Thyroid gland (tissue), 4 donors: ENCODE measurements at places on chromosomes 6 and 20. TPM values are rescaled to one million over a fixed set of nuclear protein-coding genes. Genes with fewer than 3 reads are reported as not detected.

DNA sequence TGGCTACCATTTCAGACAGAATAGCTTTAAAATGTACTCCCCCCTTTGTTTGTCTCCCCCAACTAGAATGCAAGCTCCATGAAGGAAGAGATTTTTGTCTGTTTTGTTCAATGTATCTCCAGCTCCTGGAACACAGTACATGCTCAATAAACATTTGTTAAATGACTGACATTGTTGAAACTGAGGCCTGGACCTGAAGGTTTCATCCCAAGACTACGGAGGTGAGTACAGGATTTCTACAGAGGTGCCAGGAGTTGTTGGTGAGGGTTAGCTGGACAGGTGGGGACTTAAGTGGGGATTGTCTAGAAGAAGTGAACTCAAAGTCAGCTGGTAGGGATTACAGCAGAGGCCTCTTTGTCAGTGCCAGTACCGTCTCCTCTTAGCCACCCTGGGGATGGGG, 19.4 kb downstream of the VEGFA start:
- no peaks in the 10 kb centered on the region for H3K27me3 ChIP-seq
- no peak overlapping the region for H3K4me3 ChIP-seq
- no peak overlapping the region for H3K27ac ChIP-seq

GRCh38 chr6:22926790-22927354, 357.5 kb downstream of the HDGFL1 start:
- no peaks in the 10 kb centered on the region for H3K36me3 ChIP-seq
- H3K27ac ChIP-seq: no peak overlapping the region
- no peaks in the 10 kb centered on the region for H3K4me1 ChIP-seq
- no peak for DNase-seq
- H3K4me3 ChIP-seq: no peak overlapping the region
- no peaks in the 10 kb centered on the region for H3K27me3 ChIP-seq

DNA sequence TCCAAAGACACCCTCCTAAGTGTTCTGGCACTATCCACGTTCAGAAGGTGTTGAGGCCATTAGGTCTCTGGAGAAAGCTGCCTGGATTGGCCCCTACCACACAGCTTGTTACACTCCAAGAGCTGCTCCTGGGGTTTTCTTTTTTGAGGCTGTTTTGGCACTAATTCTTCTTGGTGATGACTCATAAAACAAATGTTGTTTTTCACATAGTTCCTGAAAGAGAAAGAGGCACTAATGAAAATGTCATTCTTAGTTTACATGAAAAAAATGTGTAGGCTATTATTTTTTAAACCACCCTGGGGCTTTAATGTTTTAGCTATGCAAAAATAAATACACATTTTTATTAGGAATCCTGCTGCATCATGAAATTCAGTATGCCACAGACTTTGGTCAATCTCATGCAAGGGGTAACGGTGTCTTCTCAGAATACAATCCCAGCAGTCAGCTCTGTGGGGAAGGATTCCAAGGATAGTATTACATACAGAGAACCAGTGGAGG, 38.1 kb downstream of the TBPL1 start:
- no peaks in the 10 kb centered on the region for H3K36me3 ChIP-seq
- no peaks in the 10 kb centered on the region for H3K27me3 ChIP-seq
- no peak overlapping the region for H3K27ac ChIP-seq
- no peak overlapping the region for H3K4me3 ChIP-seq

- no peaks in the 10 kb centered on the region for H3K27me3 ChIP-seq
- no peak for DNase-seq
- no peak overlapping the region for H3K4me3 ChIP-seq
- H3K36me3 ChIP-seq: no peaks in the 10 kb centered on the region
Observed at GRCh38 chr6:161596807-161597520, 323.1 kb upstream of the AGPAT4 start.

- no peak overlapping the region for H3K4me3 ChIP-seq
- no peaks in the 10 kb centered on the region for H3K36me3 ChIP-seq
- H3K27me3 ChIP-seq: no peaks in the 10 kb centered on the region
- no peak for DNase-seq
- no peak overlapping the region for H3K27ac ChIP-seq
- H3K4me1 ChIP-seq: no peaks in the 10 kb centered on the region
Observed at GRCh38 chr20:51202304-51202703, 179.4 kb upstream of the KCNG1 start.

GRCh38 chr6:42532038-42532669, 31.7 kb upstream of the UBR2 start:
- no peaks in the 10 kb centered on the region for H3K27me3 ChIP-seq
- DNase-seq: peak; percentile 12
- H3K36me3 ChIP-seq: no peaks in the 10 kb centered on the region
- H3K27ac ChIP-seq: no peak overlapping the region
- no peaks in the 10 kb centered on the region for H3K4me1 ChIP-seq
- no peak overlapping the region for H3K4me3 ChIP-seq

DNA sequence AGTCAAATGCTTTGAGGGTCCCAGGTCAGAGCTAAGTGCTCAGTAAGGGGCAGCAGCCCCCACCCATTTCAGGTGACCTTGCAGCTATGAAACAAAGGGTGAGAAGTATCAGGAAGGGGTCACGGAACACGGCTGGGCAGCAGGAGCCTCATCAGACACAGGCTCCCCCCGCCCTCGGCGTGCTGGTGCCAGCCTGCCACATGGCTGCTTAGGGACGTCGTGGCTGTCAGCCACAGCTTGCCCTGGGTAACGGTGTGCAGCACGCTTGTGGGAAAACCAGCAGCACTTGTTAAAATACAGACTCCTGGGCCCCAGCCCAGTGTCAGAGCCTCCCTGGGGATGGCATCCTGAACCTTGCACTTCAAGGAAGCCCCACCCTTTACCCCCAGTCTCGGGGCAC, 39.3 kb downstream of the SSR1 start:
- no peak overlapping the region for H3K4me3 ChIP-seq
- H3K4me1 ChIP-seq: peaks cover 16% of the 10 kb centered on the region
- no peaks in the 10 kb centered on the region for H3K27me3 ChIP-seq
- no peak overlapping the region for H3K27ac ChIP-seq
- H3K36me3 ChIP-seq: no peaks in the 10 kb centered on the region

DNA sequence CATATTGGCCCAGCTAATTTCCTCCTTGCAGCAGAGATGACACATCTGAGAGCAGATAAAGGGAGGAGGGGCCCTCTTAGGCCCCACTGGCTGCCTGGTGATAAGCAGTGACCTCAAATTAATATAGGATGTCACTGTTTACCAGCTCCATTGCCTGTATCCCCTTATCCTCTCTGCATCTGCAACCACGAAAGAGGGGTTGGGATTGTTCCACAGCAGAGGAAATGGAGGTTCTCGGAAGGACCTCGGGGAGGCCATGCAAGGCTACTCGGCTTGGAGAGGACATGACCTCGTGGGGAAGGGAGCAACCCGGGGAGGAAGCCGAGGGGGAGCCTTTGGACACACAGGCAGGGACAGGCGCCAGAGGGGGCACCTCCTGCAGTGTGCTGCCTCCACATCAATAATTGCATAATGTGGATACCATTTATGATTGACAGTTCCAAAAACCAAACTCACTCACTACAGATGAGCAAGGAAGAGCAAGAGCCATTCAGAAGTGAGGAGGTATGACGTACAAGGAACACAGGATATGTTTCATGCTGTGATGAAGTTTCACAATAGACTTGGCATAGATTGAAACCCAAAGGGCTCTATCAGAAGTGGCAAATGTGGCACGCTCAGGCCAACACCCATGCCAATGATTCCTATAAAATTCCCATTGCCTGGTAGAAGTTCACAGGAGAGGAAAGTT, 177.2 kb upstream of the RNF24 start:
- no peaks in the 10 kb centered on the region for H3K36me3 ChIP-seq
- no peak for DNase-seq
- H3K27ac ChIP-seq: no peak overlapping the region
- no peaks in the 10 kb centered on the region for H3K27me3 ChIP-seq

GRCh38 chr20:14720251-14720650, 382.8 kb upstream of the FLRT3 start:
- H3K27me3 ChIP-seq: no peaks in the 10 kb centered on the region
- H3K36me3 ChIP-seq: no peaks in the 10 kb centered on the region
- DNase-seq: no peak
- H3K4me1 ChIP-seq: no peaks in the 10 kb centered on the region

SOBP gene
- 5.6 TPM for total RNA-seq

OSER1 gene
- 36.2 TPM for total RNA-seq

IPCEF1 gene
- total RNA-seq: 86.4 TPM

TNNC2 gene
- total RNA-seq: 1.4 TPM

POM121L2 gene
- total RNA-seq: not detected

LST1 gene
- 23.4 TPM for total RNA-seq

SLX4IP gene
- total RNA-seq: 6.3 TPM

WFDC5 gene
- total RNA-seq: not detected
